ENCODE measurements at places on chromosomes 5 and 9. TPM values are rescaled to one million over a fixed set of nuclear protein-coding genes. Genes with fewer than 3 reads are reported as not detected.

Gene GPR150
- total RNA-seq = 0.43 TPM

Gene GPX8
- total RNA-seq = 133 TPM

Gene PCDHA6
- 0.43 TPM for total RNA-seq

Gene ZNF879
- total RNA-seq = 5.6 TPM

Gene FABP6
- not detected for total RNA-seq

- DNase-seq = no peak
Observed at GRCh38 chr5:112258571-112258970, 160.5 kb downstream of the EPB41L4A start.

GRCh38 chr5:135106610-135107471 lies 72.8 kb upstream of the PITX1 start:
- DNase-seq = no peak

- no peak for DNase-seq
Observed at GRCh38 chr5:145687943-145688342, 147.2 kb downstream of the PRELID2 start.

GRCh38 chr9:89418882-89419640 lies 78.9 kb downstream of the SEMA4D start:
- DNase-seq = no peak

DNA sequence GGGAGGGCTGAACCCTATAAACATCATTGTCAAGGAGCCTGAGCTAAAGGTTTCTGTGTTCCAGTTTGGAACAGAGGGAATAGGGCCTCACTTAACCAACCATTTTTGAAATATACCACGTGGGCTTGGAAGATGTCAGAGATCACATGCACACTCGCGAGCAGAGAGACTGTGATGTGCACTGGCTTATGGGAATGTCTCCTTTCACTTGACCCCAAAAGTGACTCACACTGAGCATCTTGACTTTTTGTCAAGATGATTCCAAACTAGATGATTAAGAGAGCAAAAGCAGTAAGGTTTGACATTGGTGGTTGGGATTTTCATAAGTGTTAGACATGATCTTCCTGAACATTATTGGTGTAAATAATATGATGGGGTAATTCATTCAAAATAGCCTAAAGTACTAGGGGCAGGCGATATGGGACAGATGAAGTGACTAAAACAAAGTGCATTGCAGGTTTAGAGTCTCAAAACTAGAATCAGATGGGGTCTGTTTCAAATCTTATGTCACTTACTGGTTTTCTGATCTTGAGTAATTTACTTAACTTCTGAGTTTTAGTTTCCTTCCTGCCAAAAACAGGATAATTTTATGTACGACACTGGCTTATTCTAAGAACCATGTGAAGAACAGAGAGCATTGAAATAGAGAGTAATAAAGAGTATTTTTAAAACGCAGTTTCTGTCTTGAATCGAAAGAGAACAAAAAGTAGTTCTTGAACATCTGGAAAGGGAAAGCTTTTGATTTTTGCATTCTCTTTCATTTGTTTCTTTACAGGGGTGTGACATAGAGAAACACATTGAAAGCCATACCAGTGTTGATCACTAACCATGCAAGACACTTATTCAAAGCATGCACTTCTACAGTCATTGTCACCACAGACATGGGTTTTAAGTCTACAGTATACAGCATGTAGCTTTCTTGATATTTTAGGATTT lies 383.0 kb downstream of the DIRAS2 start:
- no peak for DNase-seq

GRCh38 chr9:91217388-91217787 lies 144.3 kb downstream of the AUH start:
- DNase-seq = no peak

Measured in fibroblast of villous mesenchyme (primary cell).